ENCODE measurements at places on chromosomes 5 and 9. TPM values are rescaled to one million over a fixed set of nuclear protein-coding genes. Genes with fewer than 3 reads are reported as not detected.
A peak's percentile ranks its signal among the peaks of the same experiment; 100 is the strongest.

- DNase-seq = no peak
These were observed 576.3 kb downstream of the PDE4D start for GRCh38 chr5:59317023-59317773.

GRCh38 chr5:104643320-104643719, 1080.7 kb upstream of the NUDT12 start:
- no peak for DNase-seq

The EPB41L4B gene
- total RNA-seq = 147 TPM

The OR1J4 gene
- total RNA-seq = not detected

The FANCG gene
- 11.0 TPM for total RNA-seq

The PPP2R2B gene
- total RNA-seq = 1.7 TPM

DNA sequence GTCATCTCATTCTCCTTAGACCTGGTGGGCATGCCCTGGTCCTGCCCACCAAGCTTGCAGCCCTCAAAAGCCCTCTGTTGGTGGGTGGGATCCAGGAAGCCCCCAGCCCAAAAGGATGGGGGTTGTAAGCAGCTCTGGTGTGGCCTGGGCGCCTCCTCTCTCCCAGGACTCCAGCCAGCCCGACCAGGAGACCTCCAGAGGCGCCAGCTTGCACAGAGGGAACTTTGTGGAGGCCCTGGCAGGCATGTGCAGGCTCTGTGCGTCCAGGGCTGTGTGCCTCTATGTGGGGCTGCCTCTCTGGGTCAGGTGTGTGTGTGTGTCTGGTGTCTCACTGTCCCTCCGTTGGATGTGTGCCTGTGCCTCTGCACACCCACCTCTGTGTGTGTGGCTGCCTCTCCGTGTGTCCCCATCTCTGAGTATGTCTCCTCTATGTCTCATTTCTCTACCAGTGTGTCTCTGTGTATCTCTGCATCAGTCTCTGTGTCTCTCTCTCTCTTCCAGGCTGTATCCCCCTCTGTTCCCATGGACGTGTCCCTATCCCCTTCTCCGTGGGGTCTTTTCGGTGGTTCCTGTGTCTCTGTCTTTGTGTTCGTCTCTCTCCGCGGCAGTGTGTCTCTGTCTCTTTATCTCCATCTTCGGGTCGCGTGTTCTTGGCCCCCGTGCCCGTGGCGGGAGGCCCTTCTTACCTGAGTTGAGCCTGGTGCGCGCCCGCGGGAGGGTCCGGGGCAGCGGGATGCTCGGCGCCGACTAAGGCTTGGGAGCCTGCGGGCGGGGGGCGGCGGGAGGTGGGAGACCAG, 501 bp downstream of the ENHO start:
- DNase-seq = no peak

- no peak for DNase-seq
These were observed 722 bp downstream of the TBC1D9B start for GRCh38 chr5:179906795-179907555.

The ZDHHC11B gene
- total RNA-seq = 1.5 TPM

The GABRA6 gene
- total RNA-seq = not detected

DNA sequence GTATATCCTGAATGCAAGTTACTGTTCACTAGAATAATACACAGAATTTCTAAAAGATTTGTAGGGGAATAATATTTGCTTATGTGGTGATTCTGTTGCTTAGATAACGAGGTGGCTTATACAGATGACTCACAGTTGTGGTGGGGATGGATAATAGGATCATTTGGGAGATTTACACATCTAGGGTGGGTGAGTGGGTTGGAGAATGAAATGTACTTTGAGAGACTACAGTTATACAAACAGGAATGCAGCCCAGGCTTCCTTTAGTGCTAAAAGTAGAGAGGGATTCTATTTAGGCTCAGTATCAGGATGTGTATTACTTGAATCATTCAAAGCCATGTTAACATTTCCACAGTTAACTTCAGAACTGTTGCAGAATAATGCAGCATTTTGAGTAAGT, 1.8 kb downstream of the CTXN3 start:
- DNase-seq = no peak

DNA sequence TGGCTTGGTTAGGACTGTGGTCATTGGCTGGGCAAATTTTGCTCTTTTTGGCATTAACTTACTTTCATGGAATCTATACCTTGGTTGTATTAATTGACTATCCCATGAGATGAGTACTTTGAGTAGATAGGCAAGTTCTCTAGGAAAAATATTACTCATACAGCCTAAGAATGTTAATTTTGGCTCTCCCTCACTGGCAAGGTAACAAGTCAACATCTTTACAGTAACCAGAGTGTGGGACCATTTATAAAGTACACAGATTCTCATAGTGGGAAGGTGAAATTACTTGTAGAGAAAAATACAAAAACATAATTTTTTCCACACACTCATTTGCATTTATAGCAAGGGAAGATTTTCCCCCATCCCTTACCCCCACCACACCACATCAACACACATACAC, 154.6 kb upstream of the ZNF608 start:
- no peak for DNase-seq

GRCh38 chr9:96686638-96687335, 31.7 kb upstream of the PRXL2C start:
- DNase-seq = peak; percentile 75

GRCh38 chr9:116323012-116323411, 169.4 kb downstream of the PAPPA start:
- no peak for DNase-seq

- no peak for DNase-seq
These were observed 142.0 kb upstream of the SH3GL2 start for GRCh38 chr9:17436854-17437253.

The WNK2 gene
- 161 TPM for total RNA-seq

DNA sequence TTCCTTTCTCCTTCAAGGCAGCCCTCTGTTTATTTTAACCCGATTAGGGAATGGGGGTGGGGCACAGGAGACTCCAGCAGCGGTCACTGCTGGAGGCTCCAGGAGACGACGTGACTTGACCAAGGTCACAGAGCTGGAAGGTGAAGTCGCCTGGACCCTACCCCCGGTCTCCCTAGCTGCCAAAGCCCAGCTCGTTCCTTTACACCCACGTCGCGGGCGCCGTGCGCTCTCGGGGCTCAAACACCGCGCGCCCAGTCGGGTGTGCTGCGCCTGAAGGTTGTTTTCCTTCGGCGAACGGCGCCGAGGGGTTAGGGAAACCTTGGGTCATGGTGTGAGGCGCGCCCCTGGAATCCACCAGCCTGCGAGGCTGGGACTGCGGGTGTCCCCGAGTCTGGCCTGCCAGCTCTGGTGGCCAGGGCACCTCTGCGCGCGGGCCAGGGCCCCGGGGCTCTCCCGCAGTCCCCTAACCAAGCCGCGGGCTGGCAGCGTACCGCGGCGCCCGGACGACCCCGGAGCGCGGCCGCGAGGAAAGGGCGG, 747 bp upstream of the UNC5A start:
- no peak for DNase-seq
